CD4-positive, alpha-beta T cell treated with Interleukin-2 at 100 ng/mL for 4 hours (primary cell): ENCODE measurements at places on chromosomes 3 and 15.

- DNase-seq: no peak
Measured at GRCh38 chr15:68363353-68363752, 68.6 kb downstream of the ITGA11 start.

DNA sequence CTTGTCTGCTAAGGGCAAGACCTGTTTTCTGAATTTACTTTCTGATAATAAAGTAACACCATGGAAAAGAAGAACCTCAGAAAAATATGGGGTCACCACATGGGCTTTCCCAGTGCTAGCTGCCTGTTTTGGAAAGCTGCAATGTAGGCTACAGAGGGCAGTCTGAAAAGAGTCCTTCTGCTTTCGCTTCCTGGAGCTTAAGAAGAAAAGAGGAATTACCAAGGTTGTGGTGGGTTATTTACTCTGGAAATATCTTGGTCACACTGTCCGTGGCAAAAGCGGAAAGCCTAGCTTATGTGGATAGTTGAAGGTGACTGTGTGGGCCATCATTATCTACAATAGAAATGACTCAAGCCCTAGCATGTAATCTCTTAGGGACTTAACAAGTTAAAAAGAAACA is 31.7 kb upstream of the IP6K2 start:
- no peak for DNase-seq

- no peak for DNase-seq
Measured at GRCh38 chr3:126052196-126053058, 31.5 kb downstream of the SLC41A3 start.

DNA sequence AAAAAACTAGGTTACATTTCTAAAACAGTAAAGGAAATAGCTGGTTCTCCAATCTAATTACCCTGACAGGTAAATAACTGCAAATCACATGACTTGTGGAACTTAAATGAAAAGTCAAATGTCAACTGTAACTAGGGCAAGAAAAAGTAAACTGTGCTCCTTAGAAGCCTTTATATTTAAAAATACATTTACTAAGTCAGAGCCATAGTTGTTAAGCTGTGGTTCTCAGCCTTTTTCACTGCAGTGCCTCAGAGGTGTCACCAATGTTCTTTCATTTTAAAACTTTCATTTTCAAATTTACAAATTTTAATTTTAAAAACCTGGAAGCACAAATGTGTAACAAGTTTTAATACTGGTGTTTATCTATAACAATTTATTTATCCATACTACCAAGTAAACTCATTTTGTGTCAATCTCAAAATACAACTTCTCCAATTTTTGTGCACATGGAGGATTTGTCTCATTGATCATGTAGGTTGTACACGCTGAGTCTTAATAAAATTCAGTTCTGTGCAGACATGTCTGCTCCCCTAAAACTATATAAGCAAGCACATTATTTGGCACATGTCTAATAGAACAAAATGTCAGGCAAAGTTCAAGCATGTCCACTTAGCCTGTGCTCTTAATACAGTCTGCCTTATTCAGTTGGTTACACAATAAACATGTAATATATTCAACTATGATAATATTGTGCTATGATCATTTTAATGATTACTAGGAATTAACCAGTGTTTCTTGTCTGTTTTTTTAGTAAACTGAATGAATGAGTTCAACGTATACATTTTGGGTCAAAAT is 70.4 kb downstream of the DLG1 start:
- DNase-seq: no peak

DNA sequence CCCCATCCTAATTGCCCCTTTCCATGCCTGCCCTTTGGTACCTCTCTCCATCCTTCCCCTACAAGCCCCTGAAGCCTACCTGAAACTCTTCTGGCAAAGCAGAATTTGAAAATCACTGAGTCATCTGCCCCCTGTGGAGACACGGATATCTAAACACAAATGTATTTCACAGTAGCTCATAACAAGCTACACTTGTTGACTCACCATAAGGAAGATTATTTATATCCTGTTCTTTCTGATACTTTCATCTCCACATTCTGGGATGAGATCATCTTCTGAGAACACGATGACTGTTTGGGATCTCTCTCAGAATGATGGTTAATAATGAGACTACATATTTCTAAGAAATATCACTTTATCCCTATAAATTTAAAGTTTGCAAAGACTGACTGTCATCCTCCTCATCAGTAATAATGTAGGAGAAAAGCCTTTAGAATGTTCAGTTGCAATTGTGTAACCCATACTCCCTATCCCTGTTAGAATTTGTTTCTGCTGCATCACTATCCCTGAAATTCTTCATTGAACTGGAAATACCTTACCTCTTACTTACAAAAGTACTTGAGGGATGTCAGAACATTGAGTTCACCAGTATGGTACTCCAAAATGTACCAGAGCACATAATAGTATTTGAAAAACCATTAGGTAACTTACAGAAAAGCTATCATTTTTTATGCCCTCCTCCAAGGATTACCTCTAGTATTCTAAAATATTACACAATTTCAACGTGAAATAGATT is 116.1 kb upstream of the IL12A start:
- no peak for DNase-seq

DNA sequence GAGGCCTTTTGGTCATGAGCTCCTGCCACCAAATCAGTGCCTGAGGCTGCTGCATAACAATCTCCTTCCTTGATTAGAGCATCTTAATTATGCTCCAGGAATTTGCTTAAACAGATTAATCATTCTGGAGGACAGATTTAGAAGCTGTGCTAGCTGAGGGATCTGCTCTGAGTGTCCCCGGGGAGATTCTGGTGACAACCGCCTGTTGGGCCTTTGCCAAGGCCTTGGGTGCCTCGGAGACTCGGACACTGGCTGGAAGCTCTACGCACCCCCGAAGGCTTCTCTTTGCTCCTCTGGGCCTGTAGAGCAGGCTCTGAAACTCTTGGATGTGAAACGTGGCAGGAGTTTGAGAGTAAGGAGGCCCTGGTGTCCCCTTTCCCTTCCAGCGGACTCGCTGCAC is 264.1 kb downstream of the CD47 start:
- no peak for DNase-seq

GRCh38 chr3:48187579-48188265 is 495 bp downstream of the CDC25A start:
- DNase-seq: peak; percentile 5

DNA sequence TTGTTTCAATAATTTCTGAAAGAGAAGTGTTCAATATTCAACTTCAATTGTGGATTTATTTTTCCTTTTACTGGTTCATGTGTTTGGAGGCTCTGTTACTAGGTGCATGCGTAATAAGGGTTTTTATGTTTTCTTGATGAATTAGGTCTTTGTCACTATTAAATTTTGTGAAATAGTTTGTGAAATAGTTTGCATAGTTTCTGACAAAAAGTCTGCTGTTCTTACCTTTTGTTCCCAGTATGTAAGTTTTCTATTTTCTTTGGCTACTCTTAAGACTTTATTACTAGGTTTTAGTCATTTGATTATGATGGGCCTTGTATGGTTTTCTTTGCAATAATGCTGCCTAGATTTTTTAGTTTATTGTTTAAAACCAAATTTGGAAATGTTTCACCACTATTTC is 38.0 kb downstream of the MEF2A start:
- DNase-seq: no peak

- DNase-seq: no peak
Measured at GRCh38 chr15:95693917-95694316, 636.6 kb upstream of the NR2F2 start.

GRCh38 chr15:76161153-76162035 is 101.6 kb downstream of the TMEM266 start:
- no peak for DNase-seq

DNA sequence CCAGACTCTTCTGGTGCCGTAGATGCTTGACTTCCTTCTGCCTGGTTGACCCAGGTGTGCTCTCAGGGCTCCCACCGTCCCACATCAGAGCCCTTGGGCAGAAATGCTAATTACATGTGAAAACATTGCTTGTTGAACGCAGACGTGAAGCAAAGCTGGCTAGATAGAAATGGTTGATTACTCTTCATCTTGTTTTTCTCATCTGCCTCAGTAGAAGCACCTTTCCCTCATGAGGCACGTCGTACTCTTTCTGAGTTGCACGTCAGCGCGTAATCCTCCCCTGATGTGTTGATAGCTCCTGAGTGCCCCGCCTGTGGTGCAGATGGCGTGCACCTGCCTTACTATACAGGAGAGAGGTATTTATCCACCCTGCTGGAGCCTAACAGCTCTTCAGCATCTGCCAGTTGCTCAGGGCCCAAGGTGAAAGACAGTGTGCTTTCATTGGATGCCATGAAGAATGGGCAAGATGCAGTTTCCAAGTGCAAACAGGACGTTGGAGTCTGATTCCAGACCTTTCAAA is 18.1 kb downstream of the MAP6D1 start:
- no peak for DNase-seq

- DNase-seq: no peak
Measured at GRCh38 chr3:137554242-137554641, 209.9 kb upstream of the SOX14 start.

GRCh38 chr3:187997490-187997889 is 156.5 kb upstream of the LPP start:
- no peak for DNase-seq
